ENCODE measurements at places on chromosomes 5 and 9.

GRCh38 chr5:151432210-151432609 lies 15.2 kb upstream of the SLC36A1 start:
- DNase-seq, result no peak

- DNase-seq, result no peak
Measured at GRCh38 chr5:1179383-1179715, 22.0 kb upstream of the SLC6A19 start.

DNA sequence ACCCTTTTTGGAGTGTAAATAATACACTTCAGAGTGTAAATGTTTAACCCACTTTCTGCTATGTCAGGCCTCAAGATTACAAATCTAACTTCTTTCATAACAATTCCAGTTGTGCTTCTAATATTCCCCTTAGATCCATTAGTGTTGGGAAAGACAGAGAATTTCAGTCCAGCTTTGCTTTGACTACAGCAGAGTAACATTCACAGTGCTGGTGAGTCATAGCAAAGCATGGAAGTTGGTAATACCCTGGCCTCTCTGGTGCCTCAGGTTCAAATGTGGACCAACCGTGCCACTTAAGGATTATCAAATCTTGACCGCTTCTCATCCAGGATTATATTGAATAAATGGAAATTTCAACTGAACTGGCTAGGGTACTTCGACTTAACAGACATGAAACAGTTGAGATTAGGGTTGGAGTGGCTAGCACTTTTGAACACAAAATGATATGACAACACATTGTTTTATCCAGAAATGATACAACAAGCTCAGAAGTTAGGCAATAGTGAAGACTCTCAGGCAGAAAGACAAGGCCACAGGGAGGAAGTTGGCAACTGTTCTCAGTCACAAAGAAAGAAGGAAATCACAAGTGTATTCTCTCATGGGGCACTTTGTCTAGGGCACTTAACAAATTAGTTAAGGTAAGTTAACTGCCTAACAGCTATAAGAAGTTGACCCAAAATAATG lies 24.4 kb upstream of the RASA1 start:
- no peak for DNase-seq

DNA sequence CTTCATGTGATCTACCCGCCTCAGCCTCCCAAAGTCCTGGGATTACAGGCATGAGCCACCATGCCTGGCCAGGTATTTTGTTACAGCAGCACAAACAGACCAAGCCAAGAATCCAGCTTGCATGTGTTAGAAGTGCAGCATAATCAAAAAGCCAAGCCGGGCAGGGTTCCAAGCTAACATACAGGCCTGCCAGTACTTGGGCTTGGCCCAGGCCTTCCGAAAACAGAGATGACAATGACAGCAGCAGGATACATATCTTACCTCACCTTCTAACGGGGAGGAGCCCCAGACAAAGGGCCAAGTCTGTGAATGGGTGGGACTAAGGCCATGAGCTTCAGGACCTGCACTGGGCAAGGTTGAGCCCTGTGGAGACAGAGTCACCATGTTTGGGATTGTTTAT lies 91.4 kb upstream of the ZNF462 start:
- DNase-seq, result no peak

DNA sequence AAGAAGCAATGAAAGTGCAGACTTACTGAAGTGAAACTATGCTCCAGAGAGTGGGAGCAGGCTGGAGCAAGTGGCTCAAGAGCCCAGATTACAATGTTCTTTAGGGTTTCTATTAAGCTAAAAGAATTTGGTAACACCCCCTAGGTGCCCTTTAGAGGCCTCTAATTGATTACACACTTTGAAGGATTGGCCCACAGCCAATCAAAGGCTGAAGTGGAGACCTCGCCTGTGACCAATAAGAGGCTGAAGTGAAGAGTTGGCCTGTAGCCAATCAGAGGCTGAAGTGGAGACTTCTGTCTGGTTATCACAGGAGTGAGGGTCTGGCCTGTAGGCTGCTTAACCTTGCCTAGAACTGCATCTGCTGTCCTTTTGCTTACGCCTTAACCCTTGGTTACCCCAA lies 46.7 kb upstream of the SPATA31C2 start:
- DNase-seq, result no peak

DNA sequence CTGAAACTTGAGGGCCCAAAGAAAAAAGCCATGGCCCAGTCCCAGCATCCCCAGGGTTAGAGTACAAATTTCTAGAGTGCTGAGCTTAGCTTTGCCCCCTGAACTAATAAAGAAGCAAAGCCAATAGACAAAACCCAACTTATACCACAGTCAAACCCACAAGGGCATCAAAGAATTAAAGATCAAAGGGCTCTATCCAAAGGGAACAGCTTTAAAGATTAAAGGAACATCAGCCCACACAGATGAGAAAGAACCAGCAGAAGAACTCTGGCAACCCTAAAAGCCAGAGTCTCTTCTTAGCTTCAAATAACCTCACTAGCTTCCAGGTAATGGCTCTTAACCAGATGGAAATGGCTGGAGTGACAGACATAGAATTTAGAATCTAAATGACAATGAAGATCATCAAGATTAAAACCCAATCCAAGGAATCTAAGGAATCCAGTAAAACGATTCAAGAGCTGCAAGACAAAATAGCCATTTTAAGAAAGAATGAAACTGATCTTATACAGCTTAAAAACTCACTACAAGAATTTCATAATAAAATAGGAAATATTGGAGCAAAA lies 93.9 kb downstream of the YIPF5 start:
- DNase-seq, result no peak

- no peak for DNase-seq
Measured at GRCh38 chr9:107906074-107906473, 416.5 kb upstream of the KLF4 start.

GRCh38 chr5:127299678-127300077 lies 9.1 kb downstream of the MEGF10 start:
- DNase-seq, result no peak

GRCh38 chr9:83405759-83406158 lies 132.4 kb downstream of the FRMD3 start:
- no peak for DNase-seq

DNA sequence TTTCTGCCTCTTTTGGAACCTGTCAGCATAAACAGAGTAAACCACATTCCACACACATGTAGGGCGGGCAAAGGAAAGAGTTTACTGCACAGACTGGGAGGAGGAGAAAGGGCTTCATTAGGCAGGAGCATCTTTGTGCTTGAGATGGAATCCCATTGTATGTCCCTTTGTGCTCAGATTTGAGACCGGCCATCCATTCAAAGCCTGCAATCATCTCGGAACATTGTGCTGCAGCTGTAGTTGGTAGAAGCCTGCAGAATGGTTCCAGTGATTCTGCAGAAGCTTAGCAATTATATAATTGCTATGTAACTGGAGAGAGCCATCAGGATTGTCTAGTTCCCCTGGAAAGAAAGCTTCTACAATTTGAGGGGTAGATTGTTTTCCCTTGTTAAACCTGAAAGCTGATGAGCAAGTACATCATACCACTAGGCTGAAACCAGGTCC lies 16.5 kb downstream of the ZNF462 start:
- no peak for DNase-seq

DNA sequence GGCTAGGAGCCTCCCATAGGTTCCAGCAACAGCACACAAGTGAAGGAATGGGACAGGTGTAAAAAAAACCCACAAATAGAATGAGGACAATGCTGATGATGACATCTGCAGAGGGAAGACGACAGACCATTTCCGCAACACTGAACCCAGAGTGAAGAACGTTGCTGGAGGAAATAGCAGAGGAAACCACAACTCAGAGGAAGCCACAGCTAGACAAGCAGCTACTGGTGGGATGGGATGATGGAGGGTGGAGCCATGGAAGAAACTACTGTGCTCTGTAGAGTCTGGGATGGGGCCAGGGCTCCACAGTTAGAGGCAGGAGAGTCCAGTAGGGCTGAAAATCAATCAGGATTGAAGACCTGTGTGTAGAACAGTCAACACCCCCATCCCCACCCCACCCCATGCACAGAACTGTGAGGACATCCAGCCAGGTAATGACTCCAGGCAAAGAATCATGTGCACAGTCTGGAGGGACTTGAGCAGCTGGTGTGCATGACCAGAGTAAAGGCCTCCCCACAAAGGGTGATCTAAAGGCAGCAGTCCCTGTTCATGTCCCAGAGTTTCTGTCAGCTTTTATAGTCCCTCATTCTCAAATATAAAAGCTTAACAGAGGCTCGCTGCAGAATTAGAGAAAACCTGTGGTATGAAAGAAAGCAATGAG lies 65.2 kb upstream of the SPIN1 start:
- no peak for DNase-seq

DNA sequence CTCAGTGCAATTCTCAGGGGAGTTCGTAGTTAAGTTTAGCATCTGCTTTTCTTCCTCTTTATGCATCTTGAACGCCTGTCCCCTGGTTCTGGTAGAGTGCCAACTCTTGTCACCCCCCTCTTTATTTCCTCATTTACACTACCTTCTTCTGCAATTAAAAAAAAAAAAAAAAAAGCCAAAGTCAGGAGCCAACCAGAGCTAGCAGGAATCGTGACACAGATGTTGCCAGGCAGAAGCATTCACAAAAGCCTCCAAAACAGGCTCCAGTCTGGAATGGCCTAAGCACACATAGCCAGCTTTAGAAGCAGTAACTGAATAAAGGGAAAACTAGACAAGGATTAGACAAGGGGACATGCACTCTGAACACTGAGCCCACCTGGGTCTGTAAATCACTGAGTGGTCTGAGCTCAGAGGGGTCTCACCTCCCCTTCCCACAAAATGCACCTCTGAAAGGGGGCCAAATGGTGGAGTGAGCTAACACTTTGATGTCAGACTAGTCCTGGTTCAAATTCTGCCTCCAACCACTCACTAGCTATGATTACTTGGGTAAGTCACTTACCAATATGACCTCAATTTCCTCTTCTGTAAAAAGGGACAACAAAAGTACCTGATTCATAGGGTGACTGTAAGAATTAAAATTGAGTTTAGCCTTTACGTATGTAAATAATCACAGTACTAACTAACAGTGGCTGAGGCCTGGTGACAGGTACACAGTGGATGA lies 2.0 kb downstream of the CD74 start:
- peak; percentile 56 for DNase-seq

DNA sequence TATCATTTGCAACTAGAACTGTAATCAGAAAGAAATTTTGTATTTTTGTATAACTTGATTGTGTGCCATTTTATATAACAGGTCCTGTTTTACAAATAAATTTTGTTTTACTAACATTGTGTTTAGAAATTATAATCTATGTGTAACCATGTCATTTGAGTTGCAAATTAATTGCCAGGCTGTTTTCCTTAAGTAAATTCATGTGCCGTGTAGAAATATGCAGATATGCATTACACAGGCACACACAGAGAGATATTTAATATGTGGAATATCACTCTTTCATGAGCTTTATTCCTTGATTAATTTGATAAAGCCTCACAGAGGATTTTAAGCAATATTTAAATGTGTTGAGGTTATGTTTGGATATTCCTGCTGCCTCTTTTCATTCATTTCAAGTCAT lies 56.5 kb upstream of the FSD1L start:
- DNase-seq, result no peak

DNA sequence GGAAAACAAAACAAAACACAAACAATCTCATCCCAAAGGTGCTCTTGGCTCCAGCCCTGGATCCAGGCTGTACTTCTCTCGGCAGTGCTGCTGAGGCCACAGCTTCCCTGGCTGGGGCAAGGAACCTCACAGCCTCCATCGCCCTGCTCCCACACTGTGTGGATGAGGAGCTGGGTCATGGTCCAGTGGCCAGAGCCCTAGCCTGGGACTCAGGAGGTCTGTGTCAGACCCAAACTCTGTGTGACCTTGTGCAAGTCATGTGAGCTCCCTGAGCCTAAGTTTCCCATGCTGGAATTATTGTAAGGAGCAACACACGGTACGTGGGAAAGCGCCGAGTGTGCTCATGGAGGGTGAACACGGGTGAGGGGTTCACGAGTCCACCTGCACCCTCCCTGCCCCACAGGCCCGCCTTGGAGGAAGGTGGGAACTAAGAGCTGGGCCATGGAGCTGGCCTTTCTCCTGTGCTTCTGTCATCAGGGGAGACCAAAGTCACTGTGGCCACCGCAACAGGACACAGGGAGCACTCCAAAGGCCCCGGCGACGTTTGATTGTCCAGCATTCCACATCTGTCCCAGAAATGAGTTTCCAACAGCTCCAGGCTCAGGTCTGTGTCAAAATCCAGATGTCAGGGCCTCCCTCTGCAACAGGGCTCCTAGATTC lies 26.2 kb upstream of the SMU1 start:
- DNase-seq, result no peak

- no peak for DNase-seq
Measured at GRCh38 chr5:133794771-133795415, 173.5 kb downstream of the C5orf15 start.

DNA sequence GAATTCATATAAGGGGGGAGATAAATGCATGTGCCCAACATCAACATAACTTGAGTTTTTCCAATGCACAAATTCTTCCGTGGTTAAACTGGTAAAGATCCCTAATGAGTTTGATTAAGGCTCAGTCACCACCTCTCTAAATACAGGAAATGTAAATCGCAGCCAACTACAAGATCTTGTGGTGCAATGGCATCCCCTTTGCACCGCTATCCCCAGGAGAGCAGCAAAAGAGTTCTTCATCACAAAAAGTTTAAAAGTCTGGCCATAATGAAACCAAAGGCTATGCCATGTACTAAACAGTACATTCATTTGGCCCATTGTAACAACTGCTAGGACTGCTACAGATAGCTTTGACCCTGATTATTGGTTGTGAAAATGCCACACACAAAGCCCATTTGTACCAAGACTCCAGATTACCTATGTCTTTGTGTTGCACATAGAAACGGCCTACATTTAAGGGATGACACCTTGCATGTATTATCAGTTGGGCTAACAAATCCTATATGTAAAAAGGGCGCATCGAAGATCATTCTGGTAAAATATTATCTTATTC lies 44.5 kb downstream of the ZNF608 start:
- no peak for DNase-seq

- no peak for DNase-seq
Measured at GRCh38 chr9:88051138-88051537, 76.8 kb upstream of the CDK20 start.

DNA sequence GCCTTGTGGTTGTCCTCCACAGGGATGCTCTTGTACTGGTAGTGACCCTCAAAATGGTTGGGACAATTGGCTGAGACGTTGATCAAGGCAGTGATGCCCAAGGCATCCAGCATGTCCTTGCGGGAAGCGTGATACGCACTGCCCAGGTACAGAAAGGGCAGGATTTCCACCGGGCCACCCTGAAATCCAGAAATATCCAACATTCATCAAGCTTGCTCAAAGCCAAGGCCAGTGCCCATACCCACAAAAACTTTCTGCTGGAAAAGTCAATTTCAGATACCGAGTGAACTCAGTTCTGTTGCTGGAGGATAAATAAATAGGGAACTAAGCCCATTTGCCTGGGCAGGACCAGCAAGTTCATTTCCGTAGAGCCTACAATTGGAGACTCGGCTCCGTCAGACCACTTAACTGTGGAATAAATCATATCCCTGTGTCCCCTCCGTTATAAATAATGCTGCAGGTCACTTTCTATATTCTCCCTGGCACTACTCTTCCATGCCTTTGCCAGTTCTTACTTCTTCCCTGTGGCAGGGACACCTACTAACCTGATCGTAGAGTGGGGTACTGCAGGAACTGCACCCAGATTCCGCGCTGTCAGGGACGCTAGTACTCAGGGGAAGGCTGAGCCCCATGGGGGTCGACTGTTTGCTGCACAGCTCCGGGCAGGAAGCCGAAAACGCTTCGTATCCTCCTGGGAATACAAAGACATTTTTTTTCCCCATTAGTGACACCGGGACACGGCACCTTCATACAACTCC lies 1.2 kb downstream of the DUSP1 start:
- no peak for DNase-seq
